AG09309 (cell line): ENCODE measurements at places on chromosomes 12 and 14.

- DNase-seq, result no peak
These were observed 16.5 kb downstream of the UBE3B start for GRCh38 chr12:109493938-109494337.

- DNase-seq, result no peak
These were observed 197.5 kb downstream of the NOVA1 start for GRCh38 chr14:26400373-26400772.

GRCh38 chr12:6899837-6900519 lies 4.6 kb upstream of the LRRC23 start:
- no peak for DNase-seq

DNA sequence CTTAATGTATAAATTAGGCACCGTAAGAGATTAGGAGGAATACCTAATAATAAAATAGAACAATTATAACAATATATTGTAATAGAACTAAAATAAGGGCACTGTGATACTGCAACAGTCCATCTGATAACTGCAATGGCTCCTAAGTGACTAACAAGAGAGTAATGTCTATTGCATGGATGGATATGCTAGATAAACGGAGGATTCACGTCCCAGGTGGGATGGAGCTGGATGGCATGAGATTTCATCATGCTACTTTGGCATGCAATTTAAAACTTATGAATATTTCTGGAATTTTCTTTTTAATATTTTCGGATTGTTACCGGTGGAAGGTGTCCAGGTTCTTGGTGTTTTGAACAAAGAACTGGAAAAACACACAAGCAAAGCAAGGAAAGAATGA lies 2.2 kb upstream of the TMEM19 start:
- no peak for DNase-seq

GRCh38 chr12:64103825-64104740 lies 118.0 kb downstream of the KICS2 start:
- DNase-seq, result no peak

GRCh38 chr12:85509081-85509856 lies 229.2 kb downstream of the ALX1 start:
- DNase-seq, result no peak
